ENCODE measurements at places on chromosomes 1 and 21.

- no peak for DNase-seq
Observed at GRCh38 chr1:47926461-47926999, 70.7 kb downstream of the TRABD2B start.

DNA sequence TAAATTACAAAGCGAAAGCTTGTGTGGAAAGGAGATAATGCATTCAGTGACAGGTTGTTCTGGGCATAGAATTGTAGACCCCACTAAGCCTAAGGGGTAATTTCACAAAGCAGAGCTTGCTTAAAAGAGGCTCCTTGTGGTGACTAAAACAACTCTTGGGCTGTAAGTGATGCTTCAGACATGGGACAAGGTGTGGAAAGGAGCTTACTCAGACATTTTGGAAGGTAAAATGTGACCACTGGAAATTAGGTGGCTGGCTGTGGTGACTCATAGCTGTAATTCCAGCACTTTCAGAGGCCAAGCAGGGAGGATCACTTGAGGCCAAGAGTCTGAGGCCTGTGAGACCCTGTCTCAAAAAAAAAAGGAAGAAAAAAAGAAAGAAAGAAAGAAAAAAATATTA, 51.1 kb upstream of the LRRC8C start:
- no peak for DNase-seq

- no peak for DNase-seq
Observed at GRCh38 chr1:68151690-68152089, 80.6 kb downstream of the WLS start.

GRCh38 chr1:160776178-160776577, 19.8 kb upstream of the LY9 start:
- DNase-seq = no peak

DNA sequence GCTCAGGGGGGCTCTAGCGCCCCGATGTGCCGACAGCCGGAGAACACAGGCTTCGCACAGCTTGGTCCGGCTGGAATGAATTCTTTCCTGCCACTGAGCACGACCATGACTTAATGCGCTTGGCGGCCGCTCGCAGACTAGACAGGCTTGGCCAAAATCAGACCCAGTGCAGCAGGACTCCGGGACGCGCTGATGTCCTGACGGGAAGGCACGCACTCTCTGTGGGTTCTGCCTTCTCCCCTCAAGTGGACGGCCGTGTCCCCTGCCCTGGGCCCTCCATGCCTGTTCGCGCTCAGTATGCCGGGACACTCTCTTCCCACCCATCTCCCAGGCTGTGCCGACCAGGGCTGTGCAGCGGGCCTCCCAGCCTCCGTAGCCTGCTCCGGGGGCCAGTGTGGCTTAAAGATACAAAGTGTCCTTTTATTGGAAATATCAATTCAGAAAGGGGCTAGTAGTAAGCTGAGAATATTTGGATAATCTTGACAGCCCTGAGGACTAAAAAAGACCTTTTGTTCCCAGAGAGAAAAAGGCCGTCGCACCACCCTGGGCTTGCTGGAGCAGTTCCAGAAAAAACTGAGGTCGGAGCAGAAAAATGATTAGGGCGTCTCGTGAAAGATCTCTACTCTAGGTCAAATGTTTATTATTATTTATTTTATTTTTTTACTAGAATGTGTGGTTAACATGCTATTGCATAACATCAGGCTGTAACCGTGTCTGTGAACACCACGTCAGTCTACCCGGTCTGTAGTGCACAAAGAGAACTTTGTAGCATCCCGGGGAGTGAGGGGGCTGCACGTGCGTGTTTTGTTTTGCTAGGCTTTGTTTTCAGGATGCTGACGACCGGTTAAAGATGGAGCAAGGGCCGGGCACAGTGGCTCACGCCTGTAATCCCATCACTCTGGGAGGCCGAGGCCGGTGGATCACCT, 88.1 kb upstream of the ARHGEF16 start:
- peak; percentile 23 for DNase-seq
